Cardiac muscle cell (in vitro differentiated cells and primary cell): ENCODE measurements at places on chromosomes 2 and 18.

- no peak for DNase-seq
These were observed 46.4 kb downstream of the UGP2 start for GRCh38 chr2:63888053-63888452.

- no peak for DNase-seq
These were observed 5.1 kb upstream of the MAL start for GRCh38 chr2:95020275-95021022.

DNA sequence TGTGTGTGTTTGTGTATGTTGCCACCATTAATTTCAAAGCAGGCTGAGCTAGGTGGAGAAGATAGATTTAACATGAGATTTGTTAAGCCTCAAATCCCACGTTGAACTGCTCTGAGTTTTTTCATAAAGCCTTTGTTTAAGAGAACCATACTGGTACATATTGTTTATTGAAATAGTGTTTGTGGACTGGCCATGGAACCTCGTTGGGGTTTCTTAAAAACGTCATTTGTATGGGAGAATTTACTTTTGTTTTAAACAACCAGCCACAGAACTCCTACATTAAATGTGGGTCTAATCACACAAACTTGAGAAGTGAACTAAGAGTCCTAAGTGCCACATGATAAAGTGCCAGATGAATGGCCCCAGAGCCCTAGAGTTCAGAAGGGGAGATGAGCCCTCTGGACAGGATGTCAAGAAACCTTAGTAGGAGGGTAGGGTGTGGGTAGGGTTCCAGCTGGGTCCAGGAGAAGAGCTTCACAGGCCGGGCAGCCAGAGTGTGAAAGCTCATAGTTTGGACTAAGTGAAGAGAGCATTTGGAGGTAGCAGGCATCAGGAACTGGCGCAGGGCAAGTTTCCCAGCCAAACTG, 120.6 kb upstream of the EML6 start:
- DNase-seq: no peak

DNA sequence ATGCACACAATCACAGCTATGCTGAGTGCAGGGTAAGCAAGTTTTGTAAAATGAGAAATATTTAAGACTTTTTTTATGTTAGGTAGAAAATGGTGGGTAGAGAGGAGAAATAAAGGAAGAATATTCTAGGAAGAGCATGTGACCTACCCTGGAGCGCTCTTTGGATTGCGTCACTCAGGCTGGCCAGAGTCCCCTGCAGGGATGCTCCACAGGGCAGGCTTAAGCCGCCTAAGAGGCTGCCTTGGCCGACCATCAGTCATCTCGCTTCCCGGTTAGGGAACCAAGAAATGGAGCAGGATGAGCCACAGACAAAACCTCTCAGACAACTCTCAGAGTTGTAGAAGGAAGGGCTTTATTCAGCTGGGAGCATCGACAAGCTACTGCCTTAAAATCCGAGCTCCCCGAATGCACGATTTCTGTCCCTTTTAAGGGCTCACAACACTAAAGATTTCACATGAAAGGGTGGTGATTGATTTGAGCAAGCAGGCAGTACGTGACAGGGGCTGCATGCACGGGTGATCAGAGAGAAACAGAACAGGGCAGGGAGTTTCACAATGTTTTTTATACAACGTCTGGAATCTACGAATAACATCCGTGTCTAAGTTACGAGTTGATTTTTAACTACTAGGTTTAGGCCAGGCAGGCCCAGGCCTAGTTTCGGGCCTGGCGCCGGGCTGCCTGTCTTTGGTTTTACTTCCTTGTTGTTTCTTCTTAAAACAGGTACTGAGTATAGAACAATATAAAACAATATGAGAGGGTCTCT, 1072.0 kb downstream of the CBLN2 start:
- no peak for DNase-seq

DNA sequence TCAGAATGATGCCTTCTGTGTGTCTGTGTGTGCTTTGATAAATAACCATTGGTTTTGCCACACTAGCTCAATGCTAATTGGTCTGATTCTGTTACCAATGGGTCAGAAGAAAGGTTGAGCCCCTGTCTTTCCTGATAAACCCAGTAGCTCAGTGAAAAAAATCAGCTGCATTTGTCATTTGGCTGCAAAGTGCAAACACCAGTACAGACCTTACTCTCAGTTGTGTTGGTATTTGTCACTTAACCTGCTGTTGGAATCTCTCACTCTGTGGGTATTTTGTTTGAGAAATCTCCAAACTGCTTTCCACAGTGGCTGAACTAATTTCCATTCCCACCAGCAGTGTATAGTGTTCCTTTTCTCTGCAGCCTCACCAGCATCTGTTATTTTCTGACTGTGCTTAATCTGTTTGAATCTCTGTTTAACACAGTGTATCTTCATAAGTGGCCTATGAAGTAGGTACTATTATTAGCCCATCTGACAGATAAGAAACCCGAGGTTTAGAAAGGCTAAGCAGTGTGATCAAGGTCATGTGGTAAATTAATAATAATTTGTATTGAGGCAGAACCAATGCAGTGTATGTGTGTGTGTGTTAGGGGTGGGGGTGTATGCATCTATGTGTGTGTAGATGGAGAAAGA, 26.7 kb downstream of the LIMS1 start:
- no peak for DNase-seq

DNA sequence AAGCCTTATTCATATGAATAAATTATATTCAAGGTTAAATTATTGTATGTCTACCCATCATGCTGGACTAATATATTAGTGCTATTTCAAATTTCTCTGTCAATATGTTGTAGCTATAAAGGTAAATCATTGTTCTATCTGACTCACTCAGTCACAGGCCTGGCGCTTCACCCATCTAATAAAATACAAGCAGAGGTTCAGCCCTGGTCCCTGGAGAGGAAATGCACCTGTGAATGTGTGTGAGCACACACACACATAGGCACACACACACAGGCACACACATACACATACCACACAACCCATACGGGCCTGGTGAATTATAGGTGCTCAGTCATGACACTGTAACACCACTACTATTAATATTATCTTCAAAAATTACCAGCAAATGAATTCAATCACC, 1396.1 kb downstream of the DPP10 start:
- no peak for DNase-seq

GRCh38 chr2:105307962-105308361, 21.6 kb downstream of the TGFBRAP1 start:
- no peak for DNase-seq

DNA sequence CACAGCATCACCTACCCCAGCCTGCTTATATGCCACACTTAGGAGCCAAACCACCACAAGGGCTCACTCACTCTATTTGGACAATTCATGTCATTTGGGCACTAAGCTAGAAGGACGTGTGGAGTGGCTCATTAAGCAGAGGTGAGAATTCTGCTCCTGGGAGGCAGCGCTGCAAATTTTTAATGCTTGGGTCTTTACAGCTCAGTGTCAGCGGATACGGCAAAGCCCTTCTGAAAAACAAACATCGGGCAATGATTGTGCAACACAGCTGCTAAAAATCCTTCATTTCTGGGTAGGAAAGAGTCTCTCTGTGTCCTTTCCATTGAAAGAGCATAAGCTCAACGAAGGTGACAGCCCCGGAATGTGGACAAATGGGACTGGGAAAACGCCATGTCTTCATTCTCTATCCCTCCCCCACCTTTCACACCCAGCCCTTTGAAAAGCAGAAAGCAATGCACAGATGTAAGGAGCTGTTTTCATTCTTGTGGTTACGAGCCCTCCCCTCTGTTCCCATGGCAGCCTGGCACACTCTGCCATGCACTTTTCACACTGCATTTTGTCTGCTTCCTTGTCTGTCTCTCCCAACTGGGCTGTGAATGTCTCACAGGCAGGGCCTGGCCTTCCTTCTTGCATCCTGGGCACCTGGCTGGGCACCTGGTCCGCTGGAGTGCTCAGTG, 16.0 kb downstream of the TMEM177 start:
- DNase-seq: no peak

GRCh38 chr18:61653823-61654551, 238.8 kb downstream of the RNF152 start:
- DNase-seq: no peak

GRCh38 chr2:100561191-100561590, 1.6 kb upstream of the PDCL3 start:
- DNase-seq: no peak

DNA sequence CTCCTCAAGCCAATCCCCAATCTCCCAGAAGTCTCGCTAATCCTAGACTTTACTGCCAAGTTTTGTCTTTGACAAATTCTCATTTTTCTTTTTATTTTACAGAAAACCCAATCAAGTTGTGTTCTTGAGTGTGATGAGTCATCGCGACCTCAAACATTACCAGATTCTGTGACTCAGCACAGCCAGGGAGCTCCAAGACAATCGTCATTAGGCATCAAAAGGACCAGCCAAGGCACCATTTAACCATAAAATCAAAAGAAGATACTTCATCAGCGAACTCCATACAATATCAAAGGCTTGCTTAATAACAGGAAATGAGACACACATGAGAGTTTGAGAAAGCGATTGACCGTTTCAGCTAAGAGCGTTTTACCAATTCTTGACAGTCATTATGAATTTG, 146.2 kb upstream of the AGAP1 start:
- peak; percentile 73 for DNase-seq

- no peak for DNase-seq
These were observed 71.1 kb downstream of the CDH7 start for GRCh38 chr18:65821911-65822310.

DNA sequence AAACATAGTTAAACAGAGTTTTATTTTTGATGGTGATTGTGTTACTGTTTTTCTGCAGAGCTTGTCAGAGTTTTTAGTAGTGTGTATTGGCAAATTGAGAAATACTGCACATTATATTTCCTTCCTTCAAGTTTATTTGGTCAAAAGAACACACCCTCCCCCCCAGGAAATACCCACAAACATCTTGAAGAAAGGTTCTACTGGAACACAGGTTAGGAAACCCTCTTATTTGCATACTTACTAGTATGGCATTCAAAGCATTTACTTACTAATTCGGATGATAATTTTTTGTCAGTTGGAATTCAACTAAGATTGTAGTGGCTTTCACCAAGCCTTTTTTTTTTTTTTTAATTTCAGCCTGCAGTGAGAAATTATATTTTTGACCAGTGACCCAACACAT, 9.1 kb downstream of the CAB39 start:
- DNase-seq: no peak

DNA sequence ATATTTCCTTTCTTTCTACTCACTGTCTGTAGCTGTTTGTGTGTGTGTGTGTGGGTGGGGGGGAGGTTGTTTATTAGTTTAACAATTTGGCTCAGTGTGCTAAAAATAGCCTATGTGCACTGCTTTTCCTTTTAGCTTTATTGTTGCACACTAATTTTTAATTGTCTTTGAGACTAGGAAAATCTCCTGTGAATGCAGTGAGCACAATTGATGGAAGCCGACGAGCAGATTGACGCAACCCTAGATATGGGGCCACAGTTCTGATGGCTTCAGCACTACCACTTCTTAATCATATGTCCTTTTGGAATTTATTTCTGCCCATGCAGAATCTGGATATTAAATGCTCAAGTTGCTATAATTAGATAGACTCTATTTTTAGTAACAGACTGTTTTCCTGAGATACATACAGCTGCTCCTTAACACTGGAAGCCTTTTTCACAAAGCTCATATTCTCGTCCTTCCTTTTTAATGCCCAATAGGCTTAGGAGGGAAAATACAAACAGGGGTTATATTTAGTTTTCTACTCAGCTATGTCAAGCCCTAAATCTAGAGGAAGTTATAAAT, 109.1 kb downstream of the IRS1 start:
- no peak for DNase-seq
